Effector CD8-positive, alpha-beta T cell (primary cell): ENCODE measurements at places on chromosomes 2 and 18.

DNA sequence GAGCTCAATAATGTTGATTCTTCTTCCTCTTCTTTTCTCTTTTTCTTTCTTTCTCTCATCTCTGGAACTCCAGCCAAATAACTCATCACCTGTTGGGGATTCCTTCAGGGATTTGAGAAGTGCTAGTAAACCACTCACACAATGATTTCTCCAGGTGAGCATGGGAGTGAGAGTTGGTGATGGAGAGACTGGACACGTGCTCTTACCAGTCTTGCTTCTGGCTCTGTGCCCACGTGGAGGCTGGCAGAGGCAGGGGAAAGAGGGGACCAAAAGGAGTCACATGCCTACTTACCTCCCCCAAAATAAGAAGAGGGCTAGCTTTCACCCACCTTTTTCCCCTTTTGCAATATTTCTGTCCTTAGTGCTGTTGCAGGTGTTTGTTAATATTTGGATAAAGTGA, 28.6 kb upstream of the CCDC85A start:
- DNase-seq: no peak

DNA sequence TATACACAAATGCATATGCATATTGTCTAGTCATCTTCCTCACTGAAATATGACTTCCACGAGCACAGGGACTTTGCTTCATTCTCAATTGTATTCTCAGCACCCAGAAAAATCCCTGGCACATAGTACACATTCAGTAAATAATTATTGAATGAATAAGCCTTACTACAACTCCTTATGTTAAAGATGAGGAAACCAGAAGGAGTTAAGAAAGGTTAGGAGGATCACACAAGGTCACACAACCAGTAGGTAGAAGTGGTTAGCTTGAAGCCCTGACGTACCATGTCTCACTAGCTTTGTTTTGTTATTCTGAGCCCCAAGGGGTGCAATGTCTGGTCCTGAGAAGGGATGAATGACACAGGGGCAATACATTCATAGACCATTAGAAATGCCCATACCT, 220.9 kb upstream of the PID1 start:
- DNase-seq: no peak

DNA sequence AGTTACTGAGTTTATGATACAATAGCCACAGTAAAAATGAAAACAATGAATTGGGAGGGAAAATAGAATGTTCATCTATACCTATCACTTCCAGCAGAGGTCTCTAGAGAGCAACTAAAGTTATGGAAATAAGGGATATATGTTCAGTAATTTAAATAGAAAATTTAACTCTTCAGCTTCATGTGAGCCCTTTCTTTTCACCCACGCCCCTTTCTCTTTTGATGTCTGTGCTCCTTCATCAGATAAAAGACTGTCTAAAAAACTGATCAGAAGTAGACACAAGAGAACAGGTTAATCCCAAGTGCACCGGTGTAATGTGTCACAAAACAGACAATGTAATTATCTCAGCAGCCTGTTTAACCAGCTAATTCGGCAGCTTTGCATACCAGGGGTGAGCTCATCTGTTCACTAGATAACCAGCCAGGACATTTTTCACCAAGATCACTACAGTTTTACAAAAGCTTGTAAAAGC, 238.5 kb upstream of the ERBB4 start:
- no peak for DNase-seq

DNA sequence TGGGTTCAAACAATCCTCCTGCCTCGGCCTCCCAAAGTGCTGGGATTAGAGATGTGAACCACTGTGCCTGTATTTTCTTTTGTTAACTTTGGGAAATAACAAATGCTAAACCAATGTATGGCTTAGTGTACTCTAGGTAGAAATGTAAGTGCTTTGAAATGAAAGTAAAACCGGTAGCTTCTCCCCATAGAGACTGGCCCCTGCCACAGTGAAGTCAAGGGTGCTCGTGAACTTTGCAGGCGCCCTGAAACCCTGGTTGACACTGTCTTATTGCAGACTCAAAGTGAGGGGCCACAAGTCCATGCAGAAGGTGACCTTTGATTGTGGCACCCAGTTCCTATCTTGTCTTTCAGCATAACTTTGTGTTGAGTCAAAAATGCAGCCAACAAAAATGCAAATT, 24.2 kb upstream of the MTCL1 start:
- no peak for DNase-seq

DNA sequence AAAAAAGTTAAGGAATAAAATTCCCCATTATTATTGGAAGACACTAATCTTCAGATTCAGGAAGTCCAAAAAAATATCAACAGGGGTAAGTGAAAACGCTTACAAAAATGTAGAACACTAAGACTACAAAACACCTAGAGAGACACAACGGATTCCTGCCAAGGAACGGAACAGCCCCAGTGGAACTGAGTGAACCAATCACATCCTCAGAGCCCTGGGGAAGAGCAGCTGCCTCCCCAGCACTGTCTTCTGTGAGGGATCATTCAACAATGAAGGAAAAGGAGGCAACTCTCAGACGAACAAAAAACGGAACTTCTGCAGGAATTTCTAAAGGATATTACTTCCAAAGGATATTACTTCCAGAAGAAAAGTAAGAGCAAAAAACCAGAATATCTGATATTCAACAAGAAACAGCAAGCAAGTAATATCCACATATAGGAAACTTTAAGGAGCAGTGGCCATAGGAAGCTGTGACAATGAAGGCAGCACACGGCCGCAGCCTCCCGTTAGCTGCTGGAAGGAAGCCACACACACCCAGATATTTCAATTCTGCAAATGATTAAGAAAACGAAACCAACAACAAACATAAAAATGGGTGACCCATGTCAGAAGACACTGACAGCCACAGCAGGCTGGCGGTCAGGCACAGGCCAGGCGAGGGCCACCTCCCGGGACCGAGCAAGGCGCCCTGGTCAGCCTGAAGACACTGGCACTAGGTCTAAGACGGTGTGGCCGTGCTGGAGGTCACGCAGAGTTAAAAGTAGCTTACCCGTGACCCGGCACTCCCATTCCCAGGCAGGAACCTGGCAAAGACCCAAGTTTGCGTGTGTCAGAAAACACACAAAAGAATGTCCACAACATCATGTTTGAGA, 81.8 kb downstream of the HDAC4 start:
- no peak for DNase-seq

GRCh38 chr2:166449439-166449838, 44.6 kb downstream of the SCN7A start:
- no peak for DNase-seq

DNA sequence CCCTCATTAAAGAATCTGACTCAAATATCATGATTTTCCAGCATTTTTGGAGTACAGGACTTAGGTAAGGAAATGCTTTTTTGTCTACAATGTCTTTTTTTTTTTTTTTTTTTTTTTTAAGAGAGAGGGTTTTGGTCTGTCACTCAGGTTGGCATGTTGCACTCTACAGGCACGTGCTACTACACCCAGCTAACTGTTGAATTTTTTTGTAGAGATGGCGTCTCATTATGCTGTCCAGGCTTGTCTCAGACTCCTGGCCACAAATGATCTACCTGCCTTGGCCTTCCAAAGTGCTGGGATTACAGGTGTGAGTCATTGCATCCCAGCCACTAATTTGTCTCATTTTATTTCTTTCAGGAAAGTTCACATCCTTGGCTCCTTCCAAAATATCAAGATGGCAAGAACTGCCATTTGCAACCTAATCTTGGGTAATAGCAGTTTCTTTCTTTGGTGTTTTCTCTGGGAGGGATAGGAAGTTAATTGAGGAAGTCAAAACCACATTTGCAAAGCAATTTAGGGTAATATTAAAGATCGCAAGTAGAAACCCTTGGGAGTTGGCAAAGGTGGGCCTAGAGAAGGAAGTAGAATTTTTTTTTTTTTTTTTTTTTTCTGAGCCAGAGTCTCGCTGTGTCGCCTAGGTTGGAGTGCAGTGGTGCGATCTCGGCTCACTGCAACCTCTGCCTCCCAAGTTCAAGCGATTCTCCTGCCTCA, 15.5 kb downstream of the PNO1 start:
- no peak for DNase-seq

- DNase-seq: no peak
These were observed 12.6 kb downstream of the RNF149 start for GRCh38 chr2:101295895-101296294.

- no peak for DNase-seq
These were observed 71.0 kb downstream of the NGEF start for GRCh38 chr2:232941912-232942594.

GRCh38 chr18:6881034-6881820, 151.7 kb downstream of the ARHGAP28 start:
- no peak for DNase-seq

DNA sequence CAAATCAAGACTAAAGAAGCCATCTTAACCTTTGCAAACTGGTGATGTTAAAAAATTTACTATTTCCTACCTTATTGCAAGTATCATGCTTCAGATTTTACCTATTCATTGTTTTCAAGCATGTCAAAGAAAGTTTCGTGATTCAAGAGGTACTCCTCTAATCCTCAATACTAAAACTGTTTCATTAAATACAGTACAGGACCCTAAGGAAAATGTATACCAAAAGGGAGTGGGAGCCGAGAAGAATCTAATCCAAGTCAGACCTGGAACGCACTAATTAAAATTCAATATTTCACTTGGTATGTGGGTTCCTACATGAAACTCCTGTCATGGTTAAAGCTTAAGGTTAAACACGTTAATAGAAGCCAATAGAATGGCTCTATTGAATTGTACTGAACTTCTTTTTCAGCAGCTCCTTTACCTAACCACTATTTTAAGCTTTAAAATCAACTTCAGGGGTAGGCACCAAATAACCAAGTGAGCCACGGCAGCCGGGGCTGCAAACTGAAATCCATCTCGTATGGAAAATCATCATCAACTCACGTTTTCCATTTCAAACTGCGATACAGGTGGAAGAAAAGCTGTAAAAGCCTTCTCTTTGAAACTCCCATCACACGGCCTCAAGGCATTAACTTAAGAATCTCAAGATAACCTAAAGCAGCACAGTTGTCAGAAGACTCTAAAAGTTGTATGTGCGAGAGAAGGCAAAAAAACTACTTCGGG, 188.8 kb downstream of the ZEB2 start:
- no peak for DNase-seq

DNA sequence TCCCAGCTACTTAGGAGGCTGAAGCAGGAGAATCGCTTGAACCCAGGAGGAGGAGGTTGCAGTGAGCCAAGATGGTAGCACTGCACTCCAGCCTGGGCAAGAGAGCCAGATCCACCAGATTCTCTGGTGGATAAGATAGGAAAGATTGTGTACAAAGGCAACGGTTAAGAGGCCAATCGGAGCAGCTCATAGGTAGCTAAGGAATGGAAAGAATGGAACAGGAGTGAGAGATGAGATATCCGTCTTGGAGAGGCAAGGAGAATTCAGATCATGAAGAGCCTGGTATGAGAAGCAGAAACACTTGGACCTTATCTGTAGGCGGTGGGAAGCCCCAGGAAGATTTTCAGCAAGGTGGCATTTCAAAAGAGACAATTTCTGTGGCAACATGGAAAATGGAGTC, 27.1 kb downstream of the TTR start:
- DNase-seq: no peak

DNA sequence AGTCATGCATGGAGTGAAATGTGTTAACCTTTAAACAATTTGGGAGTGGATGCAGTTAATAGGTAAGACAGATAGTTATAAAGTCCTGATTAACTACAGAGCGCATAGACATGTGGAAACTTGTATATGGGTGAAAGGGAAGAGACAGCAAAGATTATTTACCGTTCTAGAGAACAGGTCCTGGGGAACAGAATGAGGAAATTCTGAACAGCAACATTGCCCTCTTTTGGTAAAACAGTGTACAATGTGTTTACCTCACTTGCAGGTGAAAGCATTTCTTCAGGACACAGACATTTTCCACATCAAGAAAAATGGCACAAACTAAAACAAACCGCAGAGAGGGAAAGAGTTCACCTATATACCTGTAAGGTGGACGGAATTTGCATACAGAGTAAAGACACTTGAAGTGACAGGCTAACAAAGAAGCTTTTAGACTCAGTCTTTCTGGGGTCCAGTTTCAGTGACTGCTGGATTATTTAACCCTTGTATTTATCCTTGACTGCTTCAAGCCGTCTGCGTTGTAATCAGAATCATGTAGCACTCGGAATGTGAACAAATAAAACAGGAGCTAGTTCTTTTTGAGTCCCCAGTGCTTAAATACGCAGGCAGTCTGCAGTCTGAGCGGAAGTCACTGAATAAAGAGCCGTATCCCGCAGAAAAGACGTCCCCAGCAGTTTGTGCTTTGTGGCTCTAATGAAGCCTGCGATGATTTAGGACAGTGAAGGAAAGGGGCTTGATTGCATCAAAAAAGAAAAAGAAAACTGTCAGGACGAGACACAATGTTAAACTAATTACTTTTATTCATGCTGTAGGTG, 364.8 kb upstream of the GALNT5 start:
- DNase-seq: no peak

DNA sequence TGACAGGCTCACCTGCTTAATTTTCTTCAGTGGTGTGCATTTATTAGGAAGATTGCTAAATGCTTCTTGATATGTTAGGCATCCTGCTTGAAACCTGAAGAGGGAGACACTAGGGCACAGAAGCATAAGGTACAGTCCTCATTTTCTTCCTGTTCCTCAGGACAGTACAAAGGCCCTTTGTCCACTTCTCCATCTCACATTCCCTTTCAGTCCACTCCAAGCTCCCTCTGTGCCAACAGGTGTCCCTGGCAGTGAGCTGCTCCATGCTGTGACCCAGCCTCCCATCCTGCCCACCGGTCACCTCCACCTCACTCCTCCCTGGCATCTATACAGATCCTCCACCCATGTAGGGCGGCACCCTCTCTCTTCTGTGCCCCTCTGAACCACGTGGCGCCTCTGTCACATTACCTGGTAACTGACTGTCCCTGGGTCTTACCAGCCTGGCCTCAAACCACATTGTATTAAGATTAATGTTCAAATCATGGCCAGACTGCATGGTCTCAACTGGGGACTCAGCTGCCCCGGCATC, 162.8 kb downstream of the VAPA start:
- DNase-seq: no peak

GRCh38 chr18:75343389-75343788, 84.1 kb downstream of the SMIM21 start:
- DNase-seq: no peak

GRCh38 chr2:124967325-124967724, 942.2 kb downstream of the CNTNAP5 start:
- no peak for DNase-seq

GRCh38 chr2:72097276-72097675, 50.4 kb downstream of the CYP26B1 start:
- DNase-seq: no peak

GRCh38 chr2:234102112-234102511, 51.6 kb downstream of the SPP2 start:
- DNase-seq: no peak

DNA sequence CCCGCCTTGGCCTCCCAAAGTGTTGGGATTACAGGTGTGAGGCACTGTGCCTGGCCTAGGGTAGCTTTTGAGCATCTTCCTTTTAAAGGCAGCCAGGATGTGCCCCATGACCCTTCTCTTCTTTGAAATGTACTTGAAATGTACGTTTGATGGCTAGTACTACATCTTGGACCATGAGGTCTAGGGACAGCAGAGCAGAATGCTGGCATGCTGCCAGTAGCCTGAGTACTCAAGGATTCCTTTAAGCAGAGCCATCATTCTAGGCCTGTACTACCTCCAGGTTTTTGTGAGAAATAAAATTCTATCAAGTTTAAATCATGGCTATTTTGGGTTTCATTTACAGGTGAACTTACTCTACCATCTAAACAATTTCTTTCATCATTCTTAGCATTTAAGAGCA, 2.9 kb upstream of the EML6 start:
- no peak for DNase-seq

GRCh38 chr2:181752301-181752700, 72.0 kb upstream of the NEUROD1 start:
- no peak for DNase-seq
